ENCODE measurements at places on chromosomes 2 and 18.
A peak's percentile ranks its signal among the peaks of the same experiment; 100 is the strongest.

GRCh38 chr2:43026426-43027096 lies 199.8 kb downstream of the ZFP36L2 start:
- DNase-seq = no peak

DNA sequence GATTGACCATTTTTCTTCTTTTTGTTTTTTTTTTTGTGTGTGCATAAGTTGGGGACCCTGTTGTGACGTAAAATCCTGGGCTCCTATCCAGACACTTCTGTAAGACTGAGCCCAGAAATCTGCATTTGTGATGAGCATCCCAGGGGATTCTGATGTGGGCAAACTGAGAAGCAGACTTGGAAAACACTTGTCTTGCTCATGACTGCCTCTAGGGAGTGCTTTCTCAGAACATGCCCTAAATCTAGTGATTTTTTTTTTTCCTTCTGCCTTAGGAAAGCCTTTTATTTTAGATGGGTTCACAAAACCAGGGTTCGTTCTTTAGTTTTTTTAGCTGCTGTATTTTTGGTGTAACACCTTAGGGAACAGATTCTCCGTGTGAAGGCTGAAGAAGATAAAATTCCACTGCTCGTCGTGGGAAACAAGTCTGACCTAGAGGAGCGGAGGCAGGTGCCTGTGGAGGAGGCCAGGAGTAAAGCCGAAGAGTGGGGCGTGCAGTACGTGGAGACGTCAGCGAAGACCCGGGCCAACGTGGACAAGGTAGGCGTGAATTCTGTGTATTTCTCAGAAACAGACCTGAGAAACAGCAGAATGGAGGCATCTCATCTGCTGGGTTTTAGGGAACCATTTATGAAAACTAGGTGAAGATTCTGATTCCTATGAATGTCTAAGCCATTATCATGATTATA lies 36.7 kb downstream of the RALB start:
- DNase-seq = no peak

GRCh38 chr2:226333388-226333787 lies 466.2 kb downstream of the IRS1 start:
- no peak for DNase-seq

DNA sequence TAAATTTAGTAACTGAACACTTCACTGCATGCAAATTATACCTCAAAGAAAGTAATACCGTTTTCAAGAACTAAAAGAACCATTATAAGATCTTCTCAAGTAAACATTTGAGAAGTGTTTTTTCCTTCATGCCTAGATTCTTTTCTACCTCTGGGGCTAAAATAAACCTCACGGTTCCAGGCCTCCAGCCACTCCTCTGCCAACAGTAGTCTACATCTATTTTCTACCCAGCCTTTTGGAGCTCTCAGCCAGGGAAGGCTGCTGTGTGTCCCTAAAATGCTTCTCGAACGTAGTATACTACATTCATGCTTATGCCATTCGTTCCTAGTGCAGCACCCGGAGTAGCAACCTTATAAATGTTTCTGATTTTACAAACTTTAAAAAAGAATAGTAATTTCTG lies 219.7 kb downstream of the AFF3 start:
- no peak for DNase-seq

DNA sequence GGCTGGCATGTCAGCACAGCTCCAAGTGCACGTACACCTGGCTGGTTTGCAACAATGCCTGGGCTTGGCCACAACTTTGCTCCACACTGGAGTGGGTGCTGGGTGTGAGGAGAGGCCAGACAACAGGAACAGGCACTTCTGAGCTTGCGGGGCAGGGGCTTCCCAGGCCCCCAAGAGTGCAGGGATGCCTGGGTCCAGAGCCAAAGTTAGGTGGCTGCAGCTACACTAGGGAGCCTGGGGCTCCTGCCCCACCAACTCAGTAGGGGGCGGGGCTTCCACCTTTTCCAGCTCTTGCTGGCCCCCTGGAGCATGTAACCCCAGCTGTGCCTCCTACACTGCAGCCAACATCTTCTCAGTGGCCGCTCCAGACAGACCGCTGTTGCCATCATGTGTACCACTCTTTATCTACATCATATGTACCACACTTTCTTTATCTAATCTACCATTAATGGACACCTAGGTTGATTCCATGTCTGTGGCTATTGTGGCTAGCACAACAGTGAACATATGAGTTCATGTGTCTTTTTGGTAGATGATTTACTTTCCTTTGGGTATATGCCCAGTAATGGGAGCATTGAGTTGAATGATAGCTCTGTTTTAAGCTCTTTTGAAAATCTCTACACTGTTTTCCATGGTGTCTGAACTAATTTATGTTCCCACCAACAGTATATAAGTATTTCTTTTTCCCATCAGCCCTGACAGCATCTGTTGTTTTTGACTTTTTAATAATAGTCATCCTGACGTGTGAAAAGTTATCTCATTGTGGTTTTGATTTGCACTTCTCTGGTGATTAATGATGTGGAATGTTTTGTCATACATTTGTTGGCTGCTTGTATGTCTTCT lies 87.9 kb downstream of the ZNF804A start:
- no peak for DNase-seq

DNA sequence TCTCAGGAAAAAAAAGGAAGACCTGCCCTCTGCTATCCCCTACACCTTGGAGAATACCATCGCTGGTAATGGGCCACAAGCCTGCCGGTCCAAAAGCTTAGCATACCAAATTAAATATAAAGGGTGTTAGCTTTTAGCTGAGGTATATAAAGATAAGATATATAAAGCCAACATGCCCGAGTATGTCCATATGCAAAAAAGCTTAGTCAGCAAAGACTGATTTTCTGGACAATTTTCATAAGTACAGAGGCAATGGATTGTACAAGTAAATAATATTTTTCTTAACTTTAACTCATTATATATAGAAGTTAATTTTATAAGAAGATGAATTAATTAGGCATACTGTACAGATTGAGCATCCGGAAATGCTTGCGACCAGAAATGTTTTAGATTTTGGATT lies 106.5 kb downstream of the STK39 start:
- no peak for DNase-seq

GRCh38 chr2:237593596-237594320 lies 3.2 kb upstream of the RAB17 start:
- DNase-seq = no peak

DNA sequence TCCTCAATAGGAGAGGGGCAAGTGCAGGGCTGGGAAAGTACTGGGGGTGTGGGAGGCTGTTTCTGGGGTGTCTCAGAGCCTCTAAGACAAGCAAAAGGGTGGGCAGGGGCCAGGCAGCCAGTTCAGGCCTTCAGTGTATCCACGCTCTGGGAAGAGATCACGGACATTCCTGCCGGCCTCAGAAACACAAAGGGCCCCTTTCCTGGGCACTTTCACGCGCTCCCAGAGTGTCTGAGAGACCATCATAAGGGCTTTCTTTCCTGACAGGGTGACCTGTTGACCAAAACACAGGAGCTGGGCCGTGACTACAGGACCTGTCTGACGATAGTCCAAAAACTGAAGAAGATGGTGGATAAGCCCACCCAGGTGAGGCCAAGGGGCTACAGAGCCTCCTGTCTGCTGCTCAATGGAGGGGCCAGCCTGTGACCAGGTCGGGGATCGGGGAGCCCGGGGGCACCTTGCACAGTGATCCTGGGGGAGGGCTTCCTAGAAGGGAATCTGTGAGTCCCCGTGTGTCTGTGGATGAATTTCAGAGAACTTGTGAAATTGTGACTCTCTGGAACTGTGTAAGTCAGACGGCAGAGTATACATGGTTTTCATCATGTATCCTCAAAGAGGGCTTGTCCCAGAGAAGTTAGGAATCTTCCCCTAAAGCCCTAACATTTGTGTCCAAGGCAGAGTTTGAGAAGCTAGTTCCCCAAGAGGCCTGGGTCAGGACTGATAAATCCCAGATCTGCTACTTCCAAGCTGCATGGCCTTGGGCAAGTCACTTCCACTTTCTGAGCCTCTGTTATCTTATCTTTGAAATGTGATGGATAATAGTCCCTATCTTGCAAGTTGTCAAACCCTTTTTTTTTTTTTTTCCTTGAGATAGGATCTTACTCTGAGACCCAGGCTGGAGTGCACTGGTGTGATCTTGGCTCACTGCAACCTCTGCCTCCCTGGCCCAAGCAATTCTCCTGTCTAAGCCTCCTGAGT lies 1.8 kb downstream of the GNLY start:
- no peak for DNase-seq

GRCh38 chr2:85681372-85681763 lies 12.8 kb upstream of the GNLY start:
- no peak for DNase-seq

DNA sequence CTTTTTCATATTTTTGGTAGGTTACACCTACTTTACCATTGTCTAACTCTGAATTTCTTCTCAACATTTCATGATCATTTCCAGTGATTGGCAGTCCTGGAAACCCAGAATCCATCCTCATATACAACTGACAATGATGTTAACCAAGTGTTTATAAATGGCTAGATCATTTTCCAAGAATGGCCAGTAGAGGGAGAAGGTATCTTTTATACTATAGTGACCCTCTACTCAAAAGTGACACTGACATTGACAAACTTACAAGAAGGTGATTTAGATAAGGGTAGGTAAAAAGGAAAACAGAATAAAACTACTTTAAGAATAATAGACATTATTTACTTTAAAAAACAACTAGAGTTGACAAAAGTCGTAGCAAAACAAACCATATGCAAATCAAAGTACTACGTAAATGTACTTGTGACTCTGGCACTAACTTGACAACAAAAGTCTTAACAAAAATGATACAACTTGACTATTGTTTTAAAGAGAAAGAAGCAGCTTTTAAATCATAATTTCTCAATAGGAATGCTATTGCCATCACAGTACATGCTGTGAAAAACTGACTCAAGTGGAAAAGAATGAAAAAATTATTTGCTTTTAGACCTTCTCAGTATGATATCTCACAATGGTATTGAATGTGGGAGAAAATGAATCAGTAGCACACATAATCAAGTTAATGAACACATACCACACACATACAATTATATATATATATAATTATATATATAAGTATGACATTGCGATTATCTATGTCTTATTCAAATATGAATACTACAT lies 76.6 kb upstream of the GRB14 start:
- DNase-seq = no peak

- DNase-seq = no peak
These were observed 18.1 kb downstream of the ABHD3 start for GRCh38 chr18:21686282-21687105.

- DNase-seq = no peak
These were observed 680.7 kb downstream of the EPHA4 start for GRCh38 chr2:220891405-220891804.

GRCh38 chr2:54658564-54659071 lies 64.8 kb upstream of the EML6 start:
- no peak for DNase-seq

GRCh38 chr2:222862106-222862908 lies 1.5 kb downstream of the ACSL3 start:
- no peak for DNase-seq

GRCh38 chr2:197011801-197012641 lies 85.5 kb upstream of the PGAP1 start:
- peak; percentile 29 for DNase-seq

- no peak for DNase-seq
These were observed 603.7 kb downstream of the ARHGAP15 start for GRCh38 chr2:143732871-143733270.

DNA sequence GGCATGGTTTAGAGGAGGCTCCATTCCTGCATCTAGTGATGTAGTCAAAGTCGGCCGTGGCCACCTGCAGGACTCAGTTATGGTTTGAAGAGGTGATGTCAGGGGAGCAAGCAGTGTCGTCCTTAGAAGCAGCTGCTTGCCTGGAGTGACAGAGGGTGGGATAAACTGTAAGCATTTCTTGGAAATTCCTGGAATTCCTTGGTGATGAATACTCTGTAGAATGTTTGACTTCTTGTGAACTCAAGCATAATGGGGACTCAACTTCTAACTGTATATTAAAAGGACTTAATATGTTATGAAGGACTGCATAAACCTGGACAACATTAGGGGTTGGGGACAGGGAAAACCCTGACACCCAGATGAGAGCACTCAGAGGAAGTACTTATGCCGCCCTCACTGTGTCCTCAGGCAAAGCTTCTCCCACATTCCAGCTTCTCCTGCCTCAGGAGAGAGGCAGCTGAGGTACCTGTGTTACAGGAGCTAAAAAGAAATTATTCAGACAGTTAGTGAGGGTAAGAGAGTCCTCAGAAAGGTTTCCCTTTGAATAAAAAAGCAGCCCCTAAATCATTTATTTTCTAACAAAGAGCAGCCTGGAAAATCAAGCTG lies 459.9 kb upstream of the CELF4 start:
- no peak for DNase-seq

- DNase-seq = no peak
These were observed 90.9 kb downstream of the ACVR1 start for GRCh38 chr2:157785200-157785599.

GRCh38 chr2:222938327-222938726 lies 77.5 kb downstream of the ACSL3 start:
- DNase-seq = no peak

DNA sequence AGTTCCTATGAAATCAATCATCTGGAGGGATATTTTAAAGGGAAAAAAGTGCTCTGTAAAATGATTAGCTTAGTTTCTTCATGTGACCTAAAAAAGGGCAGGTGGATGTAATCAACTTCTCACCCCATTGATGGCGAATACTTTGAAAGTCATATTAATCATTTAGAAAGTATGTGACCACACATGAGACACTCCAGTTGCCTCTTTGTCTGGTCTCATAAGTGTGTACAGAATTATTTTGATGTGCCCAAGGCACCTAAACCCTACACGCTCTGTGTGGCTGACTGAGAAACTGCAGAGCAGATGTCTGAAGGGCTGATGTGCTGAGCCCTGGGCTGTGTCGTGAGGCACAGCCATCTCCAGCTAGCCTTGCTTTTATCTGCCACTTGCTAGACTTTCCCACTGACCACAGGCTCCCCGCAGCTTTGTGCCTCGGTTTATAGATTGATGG lies 26.9 kb downstream of the SGPP2 start:
- no peak for DNase-seq

DNA sequence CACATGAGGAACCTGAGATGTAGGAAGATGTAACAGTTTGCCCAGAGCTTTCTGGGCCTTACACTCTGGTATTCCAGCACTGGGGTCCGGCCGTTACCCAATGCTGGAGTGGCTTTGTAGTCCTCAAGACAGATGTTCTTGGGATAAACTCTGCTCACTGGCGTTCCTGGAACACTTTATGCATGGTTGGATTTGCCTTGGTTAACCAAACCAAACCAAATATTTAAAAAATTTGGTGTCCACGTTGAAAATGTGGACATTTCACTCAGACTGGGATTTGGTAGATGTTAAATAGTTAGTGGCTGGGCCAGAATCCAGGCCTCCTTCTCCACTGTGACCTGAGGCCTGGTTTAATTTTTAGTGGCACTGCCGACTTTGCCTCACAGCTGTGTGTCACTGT lies 81.5 kb downstream of the ACOXL start:
- DNase-seq = no peak

DNA sequence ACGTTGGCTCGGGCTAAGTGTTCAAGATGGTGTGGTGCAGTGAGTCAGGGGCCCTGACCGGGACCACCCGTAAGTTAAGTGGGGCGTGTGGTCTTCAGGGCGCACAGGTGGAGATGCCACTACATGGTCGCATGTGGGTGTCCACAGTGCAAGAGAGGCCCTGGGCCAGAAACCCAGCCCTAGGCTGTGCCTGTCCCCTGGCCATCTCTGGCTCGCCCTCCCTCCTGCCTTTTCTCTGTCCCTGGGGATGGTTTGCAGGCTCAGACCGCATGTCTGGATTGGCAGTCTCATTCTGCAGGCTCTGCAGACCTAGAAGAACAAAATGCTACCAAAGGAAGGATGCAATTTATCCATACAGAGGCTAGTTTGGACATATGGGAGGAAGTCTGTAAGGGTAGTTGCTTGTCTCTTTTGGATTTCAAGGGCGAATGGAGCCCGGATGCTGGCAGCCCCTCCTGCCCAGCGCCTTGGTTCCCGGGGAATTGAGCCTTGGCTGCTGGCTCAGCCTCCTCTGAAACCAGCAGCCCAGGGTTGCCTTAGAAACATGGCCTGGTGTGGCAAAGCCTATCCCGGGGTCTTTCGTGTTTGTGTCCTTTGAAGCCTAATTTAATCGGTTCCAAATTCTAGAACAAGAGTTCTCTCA lies 417.5 kb upstream of the HS6ST1 start:
- DNase-seq = no peak

All from nucleus accumbens (tissue), 56 donors.